ENCODE measurements at places on chromosomes 1 and 21.

DNA sequence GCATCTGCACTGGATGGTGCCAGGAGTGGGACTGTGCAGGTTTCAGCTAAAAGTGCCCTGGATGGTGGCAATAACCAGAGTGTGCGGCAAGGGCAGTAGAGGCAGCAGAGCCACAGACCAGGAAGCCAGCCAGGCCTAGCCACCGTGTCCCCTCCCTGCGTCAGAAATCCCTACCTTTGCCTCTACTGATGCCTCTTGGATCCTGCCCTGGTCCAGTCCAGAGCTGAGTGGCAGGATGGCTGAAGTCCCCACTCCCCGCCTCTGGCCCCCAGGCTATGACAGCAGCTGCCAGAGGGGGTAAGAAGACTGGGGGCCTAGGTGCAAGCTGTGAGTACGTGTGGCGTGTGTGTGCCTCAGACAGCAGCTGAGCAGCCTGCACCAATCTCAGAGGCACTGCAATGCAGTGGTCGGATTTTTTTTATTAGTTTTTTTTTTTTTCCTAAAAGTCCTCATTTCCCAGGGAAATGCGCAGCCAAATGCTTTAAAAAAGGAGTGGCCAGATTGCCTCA is 51.9 kb downstream of the SYT2 start:
- DNase-seq: no peak

- no peak for DNase-seq
Observed at GRCh38 chr21:32595431-32595830, 10.1 kb upstream of the TCP10L start.

DNA sequence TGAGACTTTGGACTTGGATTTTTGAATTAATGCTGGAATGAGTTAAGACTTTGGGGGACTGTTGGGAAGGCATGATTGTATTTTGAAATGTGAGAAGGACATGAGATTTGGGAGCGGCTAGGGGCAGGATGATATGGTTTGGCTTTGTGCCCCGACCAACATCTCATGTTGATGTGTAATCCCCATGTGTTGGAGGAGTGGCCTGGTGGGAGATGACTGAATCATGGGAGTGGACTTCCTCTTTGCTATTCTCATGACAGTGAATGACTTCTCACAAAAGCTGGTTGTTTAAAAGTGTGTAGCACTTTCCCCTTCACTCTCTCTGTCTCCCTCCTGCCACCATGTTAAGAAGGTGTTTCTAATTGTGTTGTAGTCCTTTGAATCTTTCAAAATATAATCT is 9.3 kb upstream of the PHGDH start:
- no peak for DNase-seq

DNA sequence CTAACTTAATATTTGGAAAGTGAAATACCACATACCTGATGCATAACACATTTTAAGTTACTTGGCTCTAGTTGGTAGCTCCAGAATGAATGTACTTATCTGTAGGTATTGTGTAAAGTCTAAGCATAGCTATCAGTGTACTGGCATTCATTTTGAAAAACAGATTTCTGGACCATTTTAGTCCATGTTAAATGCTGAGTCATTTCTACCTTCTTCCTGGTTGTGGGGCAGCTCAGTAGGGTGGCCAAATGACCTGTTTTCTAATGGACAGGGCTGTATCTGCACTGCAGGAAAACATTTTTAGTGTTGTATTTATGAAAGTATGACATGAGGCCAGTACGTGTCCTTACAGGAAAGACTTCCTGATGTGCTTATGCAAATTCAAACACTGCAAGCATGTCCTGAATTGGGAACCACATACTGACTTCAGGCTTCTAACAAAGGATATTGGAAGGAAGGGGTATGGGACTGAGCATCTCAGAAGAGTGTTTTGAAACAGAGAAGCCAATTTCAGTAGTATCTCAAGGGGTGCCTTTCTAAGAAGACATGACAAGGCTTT is 300.3 kb upstream of the B3GALT2 start:
- no peak for DNase-seq

DNA sequence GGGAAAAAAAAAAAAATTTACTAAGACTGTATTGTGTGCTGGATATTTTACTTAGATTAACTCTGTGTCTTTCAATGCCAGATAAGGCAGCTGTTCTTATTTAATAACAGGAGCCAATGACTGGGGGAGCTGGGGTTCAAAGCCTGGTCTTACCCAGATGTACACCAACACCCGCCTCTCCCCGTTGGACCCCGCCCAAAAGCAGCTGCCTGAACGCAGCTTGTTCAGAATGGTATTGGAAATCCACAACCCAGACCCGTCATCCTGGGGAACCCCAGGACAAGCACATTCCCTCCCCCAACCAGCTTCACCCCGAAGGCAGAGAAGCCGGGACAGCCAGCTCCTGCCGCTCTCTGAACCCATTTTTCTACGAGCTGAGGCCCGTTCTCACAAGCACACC is 113.6 kb upstream of the TMPRSS2 start:
- no peak for DNase-seq

DNA sequence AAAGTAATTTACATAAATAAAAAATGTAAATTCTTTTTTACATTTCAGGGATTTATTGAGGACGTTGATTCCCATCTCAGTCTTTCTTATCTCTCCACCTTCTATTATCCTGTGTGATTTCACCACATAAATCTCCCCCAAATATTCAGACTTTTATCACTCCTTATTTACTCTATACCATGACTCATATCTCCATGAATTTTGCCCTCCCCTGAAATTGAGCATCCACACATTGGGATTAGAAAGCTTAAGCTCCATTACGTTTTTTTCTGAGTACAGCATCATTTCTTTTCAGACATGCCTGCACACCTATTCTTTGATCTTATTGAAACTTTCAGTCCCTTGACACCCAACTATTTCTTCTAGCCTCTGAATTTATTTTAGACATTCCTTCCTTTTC is 111.2 kb downstream of the IFI44 start:
- DNase-seq: no peak

GRCh38 chr1:221045842-221046831 is 166.9 kb downstream of the HLX start:
- no peak for DNase-seq

- no peak for DNase-seq
Observed at GRCh38 chr1:55007625-55008024, 8.9 kb downstream of the BSND start.

GRCh38 chr1:210246447-210246846 is 13.9 kb downstream of the SERTAD4 start:
- no peak for DNase-seq

DNA sequence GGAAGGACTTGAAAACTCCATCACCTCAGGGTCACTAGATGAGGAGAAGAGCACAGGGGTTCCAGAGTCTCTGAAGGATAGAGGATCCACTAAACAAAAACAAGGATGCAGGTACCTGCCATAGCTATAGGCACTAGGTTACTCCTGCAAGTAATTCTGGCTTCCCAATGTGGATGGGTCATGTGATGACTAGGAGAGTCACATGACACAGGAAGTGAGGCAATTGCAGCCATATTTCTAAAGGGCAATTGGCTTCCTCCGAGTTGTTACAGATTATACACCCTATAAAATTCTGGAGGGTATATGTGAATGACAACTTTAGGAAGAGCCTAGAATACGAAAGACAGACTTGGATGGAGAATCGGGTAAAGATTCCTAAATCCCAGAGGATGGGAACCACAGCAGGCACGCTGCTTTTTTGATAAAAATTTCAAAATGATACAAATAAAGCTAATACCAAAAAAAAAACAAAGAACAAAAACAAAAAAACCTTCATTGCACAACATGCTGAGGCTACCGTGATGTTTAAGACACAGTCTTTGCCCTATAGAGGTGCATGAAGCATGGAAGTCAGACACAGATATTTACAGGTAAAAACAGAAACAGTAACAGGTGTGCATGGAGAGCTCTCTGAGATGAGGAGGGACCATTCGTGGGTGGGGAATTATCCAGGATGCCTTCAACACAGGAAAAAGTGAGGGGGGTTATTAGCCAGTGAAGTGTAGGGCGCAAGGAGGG is 10.5 kb downstream of the MTX1 start:
- DNase-seq: peak; percentile 76

DNA sequence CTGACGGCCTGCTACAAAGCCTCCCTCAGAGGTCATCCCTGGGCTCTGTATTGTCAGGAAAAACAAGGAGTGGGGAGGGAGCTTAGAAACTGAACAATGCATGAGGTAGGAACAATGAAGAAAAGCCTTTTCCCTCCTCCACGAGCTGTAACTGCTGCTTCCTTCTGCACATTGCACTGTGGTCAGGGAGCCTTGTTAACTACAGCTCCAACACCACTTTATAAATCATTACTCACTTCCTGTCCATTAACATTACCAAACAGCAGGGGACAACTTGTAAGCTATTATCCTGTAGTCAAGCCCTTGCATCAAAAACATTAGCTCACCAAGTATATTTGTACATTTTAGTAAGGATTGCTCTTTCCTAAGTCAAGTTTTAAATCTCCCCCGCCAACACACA is 336.0 kb upstream of the NR5A2 start:
- no peak for DNase-seq

DNA sequence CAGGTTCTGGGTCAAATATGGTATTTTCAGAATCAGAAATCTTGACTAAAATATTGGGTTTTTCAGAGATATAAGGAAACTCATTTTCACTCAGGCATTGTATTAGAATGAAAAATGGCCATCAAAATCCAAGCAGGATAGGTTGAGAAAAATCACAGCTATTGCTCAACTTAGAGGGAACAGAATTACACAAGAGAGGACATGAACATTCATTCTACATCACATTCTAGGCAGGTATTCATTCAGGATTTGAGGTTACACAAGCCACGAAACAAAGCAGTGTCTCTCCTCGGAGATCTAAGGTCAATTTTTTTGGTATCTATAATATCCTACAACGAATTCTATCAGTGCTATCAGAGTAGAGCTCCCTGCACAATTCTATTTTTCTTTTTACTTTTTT is 163.6 kb upstream of the HP1BP3 start:
- DNase-seq: no peak

GRCh38 chr1:203686091-203686632 is 59.5 kb downstream of the ATP2B4 start:
- DNase-seq: no peak

- no peak for DNase-seq
Observed at GRCh38 chr1:17581389-17582123, 42.1 kb downstream of the ARHGEF10L start.

DNA sequence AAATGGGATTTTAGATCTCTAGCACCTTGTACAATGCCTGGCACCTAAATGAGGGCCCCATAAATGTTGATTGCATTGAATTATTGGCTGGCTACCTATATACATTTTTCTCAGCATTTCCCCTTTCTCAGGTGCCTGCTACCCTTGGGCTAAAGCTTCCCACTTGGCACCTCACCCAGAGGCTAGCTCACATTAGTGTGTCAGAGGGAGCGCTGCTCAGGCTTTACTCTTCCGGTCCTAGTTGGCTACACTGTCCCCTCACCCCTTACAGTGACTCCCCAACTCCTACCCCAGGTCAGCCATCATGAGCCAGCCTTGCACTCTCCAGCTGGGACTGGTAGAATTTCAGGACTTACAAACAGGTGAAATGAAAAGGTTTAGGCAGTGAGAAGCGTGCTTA is 9.5 kb downstream of the TRAF5 start:
- DNase-seq: no peak

DNA sequence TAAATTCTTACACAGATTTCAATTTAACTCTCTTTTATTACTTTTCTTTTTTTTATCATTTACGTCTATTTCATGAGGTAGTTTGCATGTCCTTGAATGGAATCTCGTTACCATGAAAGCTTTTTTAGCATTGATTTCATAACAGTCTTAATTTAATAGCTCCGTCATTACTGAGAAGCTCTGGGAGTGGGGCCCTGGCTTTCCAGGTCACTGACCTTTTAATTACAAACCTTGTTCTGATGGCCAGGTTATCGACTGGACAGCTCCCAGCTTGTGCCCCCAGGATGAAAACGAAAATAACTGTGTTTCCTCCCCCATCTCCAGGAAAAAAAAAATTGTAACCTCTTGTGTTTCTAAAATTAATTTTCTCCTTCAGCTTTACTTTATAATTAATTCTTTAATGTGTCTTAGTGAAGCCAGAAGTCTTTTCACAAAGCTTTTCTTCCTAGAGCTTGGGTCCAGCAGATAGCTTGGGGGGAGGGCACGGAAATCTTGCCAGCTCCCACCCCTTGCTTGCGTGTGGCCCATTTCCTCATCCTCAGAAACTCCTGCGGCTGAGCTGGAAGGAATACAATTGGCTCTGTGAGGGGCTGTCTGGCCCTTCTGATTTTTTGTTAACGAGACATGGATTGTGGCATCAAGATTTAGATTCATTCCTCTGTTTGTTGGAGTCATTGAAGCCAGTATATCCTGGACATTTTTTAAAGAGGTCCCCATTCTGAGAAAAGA is 65.7 kb downstream of the PEX14 start:
- DNase-seq: no peak

- DNase-seq: peak; percentile 60
Observed at GRCh38 chr1:9438431-9439073, 100.7 kb upstream of the SLC25A33 start.

- DNase-seq: no peak
Observed at GRCh38 chr1:4805987-4806386, 151.6 kb downstream of the AJAP1 start.

- no peak for DNase-seq
Observed at GRCh38 chr1:36397083-36397377, 678 bp downstream of the LSM10 start.

GRCh38 chr1:223243441-223244050 is 100.5 kb upstream of the TLR5 start:
- DNase-seq: no peak

DNA sequence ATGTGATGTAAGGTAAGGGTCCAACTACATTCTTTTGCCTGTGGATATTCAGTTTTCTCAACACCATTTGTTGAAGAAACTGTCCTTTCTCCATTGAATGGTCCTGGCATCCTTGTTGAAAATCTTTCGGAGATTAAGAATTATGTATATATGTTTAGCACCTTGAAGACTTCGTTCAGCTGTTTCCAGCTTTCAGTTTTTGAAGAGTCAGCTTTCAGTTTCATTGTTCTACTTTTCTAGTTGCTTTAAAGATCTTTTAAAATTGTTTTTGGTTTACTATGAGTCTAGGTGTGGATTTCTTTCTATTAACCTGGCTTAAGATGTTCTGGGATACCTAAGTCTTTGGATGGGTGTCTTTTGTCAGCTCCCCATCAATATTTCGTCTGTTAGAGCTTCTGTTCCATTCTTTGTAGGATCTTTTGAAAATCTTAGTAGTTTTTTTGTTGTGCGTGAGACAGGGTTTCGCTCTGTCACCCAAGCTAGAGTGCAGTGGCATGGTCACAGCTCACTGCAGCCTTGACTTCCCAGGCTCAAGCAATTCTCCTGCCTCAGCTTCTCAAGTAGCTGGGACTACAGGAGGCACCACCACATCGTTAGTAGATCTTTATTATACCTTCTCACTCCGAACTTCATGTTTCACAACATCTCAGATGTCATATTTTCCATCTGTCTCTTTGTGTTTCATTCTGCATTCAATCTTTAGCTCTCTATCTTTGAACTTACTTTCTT is 353.5 kb upstream of the B3GALT2 start:
- DNase-seq: no peak
